Activated CD4-positive, alpha-beta T cell treated with anti-CD3 and anti-CD28 coated beads for 4 hours (primary cell): ENCODE measurements at places on chromosomes 6 and 20.

DNA sequence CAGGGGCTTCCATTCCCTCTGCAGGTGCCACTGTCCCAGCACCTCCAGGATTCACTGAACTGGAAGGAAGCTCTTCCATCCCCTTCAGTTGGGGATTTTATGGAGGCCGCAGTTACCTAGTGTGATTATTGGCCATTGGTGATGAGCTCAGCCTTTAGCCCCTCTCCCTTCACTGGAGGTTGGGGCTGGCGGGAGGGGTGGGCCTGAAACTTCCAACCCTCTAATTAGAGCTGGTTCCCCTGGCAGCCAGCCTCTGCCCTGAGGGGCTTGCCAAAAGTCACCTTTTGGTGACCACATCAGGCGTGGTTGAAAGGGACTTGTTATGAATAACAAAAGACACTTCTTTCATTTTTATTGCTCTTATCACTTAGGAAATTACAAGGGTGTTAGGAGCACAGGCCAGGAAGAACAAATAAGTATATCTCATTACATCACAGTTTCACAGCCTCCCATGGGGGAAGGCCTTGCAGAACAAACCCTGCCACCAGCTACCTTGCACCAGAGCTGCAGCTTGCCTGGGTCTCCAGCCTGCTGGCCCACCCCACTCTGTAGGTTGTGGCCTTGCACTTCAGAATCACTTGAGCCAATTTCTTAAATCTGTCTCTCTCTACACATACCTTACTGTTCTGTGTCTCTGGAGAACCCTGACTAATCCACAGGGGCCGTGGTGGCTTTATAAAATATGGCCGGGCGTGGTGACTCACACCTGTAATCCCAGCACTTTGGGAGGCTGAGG is 5.0 kb downstream of the PYGB start:
- no peak for DNase-seq

- DNase-seq, result no peak
These were observed 692.9 kb downstream of the QKI start for GRCh38 chr6:164107297-164107995.

DNA sequence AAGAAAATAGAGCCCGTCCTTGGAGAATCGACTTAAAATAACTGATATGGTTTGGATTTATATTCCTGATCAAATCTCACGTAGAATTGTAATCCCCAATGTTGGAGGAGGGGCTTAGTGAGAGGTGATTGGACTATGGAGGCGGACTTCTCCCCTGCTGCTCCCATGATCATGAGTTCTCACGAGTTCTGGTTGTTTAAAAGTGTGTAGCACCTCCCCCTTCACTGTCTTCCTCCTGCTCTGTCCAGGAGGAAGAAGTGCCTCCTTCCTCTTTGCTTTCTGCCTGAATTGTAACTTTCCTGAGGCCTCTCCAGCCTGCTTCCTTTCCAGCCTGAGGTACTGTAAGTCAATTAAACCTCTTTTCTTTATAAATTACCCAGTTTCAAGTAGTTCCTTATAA is 529.2 kb downstream of the HAO1 start:
- DNase-seq, result no peak

GRCh38 chr6:2818593-2818992 is 23.1 kb downstream of the SERPINB1 start:
- no peak for DNase-seq

DNA sequence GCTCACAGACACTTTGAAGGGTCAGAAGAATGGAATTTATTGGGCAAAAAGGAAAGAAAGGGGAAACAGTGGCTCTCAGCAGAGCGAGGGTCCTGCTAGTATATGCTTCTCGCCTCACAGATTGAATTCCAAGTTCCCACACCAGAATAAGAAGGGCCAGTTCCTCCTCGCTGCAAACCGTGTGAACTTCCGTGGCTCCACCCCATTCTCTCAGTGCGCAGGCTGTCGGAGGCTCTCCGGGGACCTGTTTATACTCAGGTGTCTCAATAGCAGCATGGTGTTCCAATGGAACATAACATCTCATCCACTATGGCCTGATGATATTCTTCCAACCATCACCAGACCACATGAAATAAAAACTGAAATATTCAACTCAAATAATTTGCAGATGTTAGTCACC is 4.6 kb downstream of the SAMD3 start:
- no peak for DNase-seq

GRCh38 chr6:87501809-87502572 is 29.2 kb downstream of the SLC35A1 start:
- no peak for DNase-seq

DNA sequence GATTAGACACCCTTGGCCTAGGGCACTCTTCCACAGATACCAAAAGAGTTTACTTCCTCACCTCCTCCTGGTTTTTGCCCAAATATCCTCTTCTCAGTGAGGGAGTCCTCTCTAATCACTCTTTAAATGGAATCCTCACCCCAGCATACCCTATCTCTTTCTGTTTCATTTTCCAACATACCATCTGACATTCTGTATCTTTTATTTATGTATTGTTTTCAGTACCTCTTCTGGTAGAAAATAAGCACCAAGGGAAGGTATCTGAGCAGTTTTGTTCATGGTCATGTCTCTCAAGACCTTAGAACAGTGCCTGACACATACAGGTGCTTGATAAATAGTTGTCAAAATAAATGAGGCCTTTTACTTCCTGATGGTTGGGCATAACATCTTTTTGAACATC is 55.1 kb downstream of the KIAA0408 start:
- no peak for DNase-seq

DNA sequence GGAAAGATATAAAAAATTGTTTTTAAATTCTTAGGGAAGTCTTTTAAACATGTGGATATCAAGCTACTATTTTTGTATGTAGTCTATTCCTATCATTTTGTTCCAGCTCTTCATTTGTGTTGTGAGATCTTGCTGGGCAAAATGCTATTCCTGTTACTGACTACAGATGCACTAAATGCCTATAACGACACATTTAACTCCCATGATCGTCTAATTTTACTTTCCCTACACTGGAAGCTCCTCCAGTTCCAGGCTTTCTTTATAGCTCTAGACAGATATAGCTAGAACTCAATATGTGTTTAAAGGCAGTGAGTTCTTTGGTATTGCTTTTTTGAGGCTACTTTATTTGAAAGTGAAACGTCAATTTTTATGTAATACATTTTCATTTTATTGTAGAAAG is 971.5 kb upstream of the CITED2 start:
- DNase-seq, result no peak

DNA sequence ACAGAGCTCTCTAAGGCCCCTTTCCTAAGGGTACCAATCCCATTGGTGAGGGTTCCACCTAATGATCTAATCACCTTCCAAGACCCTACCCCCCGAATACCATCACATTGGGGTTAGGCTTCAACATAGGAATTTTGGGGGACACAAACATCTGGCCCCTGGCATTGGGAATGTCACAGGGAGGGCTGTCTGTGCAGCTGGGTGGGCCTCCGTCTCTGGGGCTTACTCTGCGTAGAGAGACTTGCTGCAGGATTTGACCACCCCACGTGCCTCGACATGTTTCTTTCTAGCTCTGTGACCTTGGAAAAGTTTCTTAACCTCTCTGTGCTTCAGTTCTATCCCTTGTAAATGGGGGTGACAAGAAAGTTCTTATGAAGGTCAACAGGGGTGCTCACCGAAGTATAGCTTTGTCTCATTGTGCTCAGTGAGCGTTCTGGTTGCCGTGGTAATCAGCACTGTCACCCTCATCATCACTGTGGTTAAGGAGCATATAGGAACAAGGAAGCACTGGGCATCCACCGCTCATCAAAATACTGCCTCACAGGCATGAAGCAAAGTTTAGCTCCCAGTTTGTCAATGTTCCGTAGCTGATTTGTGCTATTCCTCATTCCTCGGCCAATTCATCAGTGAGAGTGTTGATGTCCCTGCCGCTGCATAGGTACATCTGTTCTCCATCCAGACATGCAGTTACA is 152.8 kb downstream of the SYCP2 start:
- no peak for DNase-seq

DNA sequence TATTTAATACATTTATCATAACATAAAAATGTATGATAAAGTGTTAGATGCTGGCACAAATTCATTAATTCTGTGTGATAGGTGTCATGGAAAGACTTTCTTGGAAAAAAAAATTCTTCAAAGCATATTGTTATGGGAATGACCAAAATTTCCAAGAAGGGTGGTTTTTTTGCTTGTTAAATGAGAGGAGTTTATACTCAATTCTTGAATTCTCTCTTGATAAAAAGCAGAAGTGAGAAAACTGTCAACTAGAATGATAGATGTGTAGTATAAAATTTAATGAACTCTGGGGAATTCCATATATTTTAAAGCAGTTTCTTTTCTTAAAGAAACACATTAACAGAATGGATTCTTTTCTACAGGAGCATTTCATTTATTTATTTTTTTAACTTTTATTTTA is 62.0 kb upstream of the SNAP91 start:
- no peak for DNase-seq

- DNase-seq, result peak; percentile 73
These were observed 1.6 kb upstream of the DBNDD2 start for GRCh38 chr20:45406260-45407066.

DNA sequence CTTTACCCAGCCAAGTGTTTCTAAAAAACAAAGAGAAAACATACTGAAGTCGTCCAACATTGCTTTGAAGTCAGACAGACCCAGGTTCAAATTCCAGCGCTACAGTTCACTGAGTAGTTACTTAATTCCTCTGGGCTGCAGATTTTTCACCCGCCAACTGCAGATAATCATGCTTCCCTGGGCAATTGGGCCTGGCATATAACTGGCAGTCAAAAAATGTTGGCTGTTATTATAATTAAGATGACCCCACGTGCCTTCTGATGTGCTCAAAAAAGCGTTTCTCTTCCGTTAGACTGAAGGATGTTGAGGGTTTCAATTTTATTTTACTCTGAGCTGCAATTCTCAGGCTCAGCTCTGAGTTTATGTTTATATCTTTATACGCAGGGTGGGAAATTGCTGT is 156.1 kb upstream of the CITED2 start:
- DNase-seq, result no peak

DNA sequence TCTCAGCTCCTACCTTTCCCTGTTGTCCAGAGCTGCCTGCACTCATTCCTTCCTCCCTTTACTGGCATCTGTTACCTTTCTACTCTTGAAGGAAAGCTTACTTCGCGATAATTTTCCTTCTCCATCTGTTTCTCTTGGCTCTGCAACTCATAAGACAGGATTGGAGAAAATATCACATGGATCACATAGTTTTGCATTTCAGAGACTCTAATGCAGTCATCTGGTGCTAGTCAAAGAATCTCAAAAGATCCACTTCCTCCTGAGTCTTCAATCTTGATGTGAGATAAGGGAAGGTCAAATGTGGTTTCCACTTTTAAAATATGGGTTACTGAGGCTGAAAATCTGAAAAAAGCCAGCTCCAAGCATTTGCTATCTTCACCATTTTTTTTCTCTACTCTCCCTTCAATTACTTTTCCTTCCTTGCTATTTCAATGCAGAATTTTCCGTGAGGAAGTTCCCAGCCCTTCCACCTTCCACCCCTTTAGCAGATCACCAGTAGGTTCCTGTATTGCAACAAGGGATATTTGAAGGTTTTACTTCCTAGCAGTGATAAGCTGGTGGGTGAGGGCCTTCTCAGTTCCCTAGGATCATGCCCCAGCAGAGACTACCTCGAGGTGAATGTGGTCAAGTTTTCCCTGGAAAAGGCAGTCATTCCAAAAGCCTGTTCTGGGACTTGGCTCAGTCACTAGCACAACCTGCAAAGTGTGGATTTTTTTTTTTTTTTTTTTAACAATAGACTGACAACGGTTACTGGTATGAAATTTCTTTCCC is 62.8 kb upstream of the LRRC1 start:
- DNase-seq, result no peak

- DNase-seq, result no peak
These were observed 74.6 kb downstream of the HMGN3 start for GRCh38 chr6:79159846-79160245.

- DNase-seq, result no peak
These were observed 110.3 kb downstream of the CHD6 start for GRCh38 chr20:41507851-41508250.

- peak; percentile 66 for DNase-seq
These were observed 2.1 kb upstream of the RBM38 start for GRCh38 chr20:57388953-57389694.

DNA sequence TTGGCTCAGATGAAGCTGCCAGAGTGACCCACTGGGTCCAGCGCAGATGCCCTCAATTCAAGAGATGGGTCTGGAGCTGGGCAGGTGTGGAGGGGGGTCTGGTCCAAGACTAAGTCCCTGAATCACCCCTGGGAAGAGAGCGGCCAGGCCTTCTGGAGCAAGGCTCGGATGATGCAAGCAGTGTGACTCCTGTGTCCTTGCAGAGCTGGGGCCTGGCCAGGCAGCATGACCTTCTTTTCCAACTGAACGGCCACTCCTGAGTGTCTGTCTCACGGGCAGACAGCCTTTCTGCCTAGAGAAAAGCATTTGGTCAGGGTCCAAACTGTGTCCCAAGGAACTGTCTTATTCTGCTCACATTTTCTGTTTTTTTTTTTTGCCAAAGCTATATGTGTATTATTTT is 42.6 kb upstream of the FNDC1 start:
- DNase-seq, result no peak

- DNase-seq, result no peak
These were observed 61.3 kb downstream of the HS3ST5 start for GRCh38 chr6:114281496-114281895.

DNA sequence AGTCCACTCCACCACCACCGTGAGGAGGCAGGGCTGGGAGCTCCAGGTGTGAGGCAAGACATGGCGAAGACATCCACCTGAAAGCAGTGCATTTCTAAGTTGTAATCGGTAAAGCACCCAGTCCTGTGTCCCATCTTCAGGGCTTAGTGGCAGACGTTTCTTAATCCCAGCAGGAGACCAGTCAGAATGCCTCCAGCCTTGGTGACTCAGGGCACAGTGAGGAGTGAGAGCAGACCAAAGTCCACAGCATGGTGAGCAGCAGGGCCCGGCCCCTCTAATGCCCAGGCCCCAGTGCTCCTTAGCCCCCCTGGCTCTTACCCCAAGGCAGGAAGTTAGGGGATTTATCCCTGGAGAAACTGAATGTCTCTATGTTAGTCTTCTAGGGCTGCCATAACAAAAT is 183.9 kb downstream of the SYNDIG1 start:
- no peak for DNase-seq

- DNase-seq, result no peak
These were observed 39.8 kb downstream of the BACH2 start for GRCh38 chr6:90256698-90257485.

GRCh38 chr20:48381353-48382120 is 446.3 kb downstream of the PREX1 start:
- no peak for DNase-seq

DNA sequence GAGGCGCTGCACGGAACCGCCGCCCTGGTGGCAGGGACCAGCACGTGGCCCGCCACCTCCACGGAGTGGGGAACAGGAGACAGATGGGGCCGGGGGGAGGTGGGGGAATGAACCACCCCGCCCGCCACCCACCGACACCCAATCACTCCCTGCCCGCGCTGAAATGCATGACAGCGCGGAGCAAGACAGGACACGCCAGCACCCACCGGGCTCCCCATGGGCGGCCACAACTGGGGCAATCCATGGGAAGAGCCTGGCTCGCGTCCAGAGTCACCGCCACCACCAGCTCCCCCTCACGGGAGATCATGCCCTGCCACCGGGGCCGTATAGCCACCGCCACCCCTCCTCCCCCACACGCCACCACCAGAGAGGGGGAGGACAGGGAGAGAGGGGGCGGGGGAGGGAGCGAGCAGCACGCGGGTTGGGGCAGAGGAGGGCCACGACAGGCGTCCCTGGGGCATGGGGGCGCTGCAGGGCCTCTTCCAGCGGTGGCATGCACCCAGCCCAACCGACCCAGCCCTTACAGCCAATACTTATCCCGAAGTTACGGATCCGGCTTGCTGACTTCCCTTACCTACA is 744.3 kb upstream of the DEFB115 start:
- no peak for DNase-seq

- no peak for DNase-seq
These were observed 122.3 kb downstream of the NKAIN2 start for GRCh38 chr6:123925842-123926399.
